ENCODE measurements at places on chromosomes 1 and 21.

GRCh38 chr1:24382165-24382577 is 31.4 kb downstream of the STPG1 start:
- no peak for DNase-seq

GRCh38 chr21:32733990-32734613 is 6.3 kb upstream of the SYNJ1 start:
- DNase-seq, result no peak

DNA sequence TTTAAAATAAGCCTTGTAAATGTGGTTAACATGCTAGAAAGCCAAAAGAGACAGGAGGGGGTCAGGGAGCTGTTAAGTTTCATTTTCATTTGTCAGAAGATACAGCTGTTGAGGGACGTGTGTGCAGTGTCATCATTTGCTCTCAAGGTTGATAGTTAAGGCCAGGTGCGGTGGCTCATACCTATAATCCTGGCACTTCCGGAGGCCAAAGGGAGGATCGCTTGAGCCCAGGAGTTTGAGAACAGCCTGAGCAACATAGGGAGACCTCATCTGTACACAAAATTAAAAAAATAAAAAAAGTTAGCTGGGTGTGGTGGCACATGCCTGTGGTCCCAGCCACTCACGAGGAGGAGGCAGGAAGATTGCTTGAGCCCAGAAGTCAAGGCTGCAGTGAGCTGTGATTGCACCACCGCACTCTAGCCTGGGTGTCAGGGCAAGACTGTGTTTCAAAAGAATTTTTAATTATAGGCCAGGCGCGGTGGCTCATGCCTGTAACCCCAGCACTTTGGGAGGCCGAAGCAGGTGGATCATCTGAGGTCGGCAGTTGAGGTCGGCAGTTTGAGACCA is 22.7 kb downstream of the ZBTB8OS start:
- no peak for DNase-seq

DNA sequence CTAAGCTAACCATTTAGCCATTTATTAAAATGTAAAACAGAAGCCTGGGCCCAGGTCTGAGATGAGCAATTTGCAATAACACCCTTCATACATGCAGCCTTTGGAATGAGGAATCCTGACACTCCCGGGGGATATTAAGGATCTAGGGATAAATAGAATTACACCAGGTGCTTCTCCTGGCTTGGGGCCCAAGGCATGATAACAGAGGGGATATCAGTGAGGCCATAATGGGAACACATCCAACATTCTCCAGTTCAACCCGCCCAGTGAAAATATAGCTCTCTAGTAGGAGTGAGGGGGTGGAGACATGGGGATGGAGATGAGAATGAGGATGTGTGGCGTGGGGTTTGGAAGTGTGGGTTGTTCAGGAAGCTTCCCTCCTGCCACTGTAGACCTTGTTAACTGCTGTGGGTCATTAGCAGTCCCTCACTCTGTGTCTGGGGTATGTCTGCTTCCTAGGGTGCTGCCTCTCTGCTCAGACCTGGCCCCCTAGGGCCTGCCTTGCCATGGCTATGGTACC is 57.9 kb upstream of the KANK4 start:
- no peak for DNase-seq

DNA sequence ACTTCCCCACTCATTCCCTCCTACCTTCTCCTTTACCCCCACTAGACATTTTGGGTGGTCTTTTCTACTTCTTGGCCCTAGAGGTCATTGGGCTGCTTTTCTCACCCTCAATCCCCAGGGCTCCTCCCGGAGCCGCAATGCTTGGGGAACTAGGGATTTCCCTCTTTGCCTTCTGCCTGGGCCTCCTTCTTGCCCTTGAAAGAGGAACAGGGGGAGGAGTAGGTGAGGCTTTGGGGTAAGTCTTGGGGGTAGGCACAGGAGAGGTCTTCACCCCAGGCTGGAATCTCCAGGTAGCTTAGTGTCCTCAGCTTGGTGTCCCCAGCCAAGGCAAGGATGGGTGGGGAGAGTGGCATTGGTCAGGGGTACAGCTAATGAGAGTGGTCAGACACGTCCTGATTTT is 56.2 kb upstream of the EPS8L3 start:
- no peak for DNase-seq

- DNase-seq, result no peak
Observed at GRCh38 chr1:64759968-64760367, 15.1 kb downstream of the RAVER2 start.

GRCh38 chr1:218266356-218266755 is 18.7 kb upstream of the RRP15 start:
- no peak for DNase-seq

Data from thyroid gland (tissue), 4 donors.